Activated T-helper 1 cell treated with anti-CD3 and anti-CD28 coated beads, Interleukin-2, amount 50 U/mL, for 16 hours (primary cell): ENCODE measurements at places on chromosomes 7 and 10.

GRCh38 chr10:119755446-119755845 lies 29.6 kb downstream of the INPP5F start:
- DNase-seq, result no peak

GRCh38 chr7:73879977-73880681 lies 19.2 kb downstream of the TMEM270 start:
- DNase-seq, result no peak

GRCh38 chr10:72344932-72345331 lies 9.8 kb downstream of the DNAJB12 start:
- no peak for DNase-seq

DNA sequence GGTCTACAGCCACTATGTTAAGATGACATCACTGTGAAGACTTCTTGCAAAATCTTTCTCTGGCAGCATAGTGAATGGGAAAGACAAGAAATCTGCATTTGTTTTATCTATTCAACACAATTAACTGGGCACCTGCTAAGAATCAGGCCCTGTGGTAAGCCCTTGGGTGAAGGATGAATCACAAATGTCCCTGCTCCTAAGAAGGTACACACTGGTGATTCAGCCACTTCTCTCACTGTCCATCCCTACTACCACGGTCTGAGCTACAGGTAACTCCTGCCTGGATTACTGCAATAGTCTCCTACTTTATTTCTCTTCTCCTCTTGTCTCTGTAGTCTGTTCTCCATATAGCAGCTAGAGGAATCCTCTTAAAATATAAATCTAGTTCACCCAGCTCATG lies 116.1 kb downstream of the HIBADH start:
- DNase-seq, result no peak

- DNase-seq, result no peak
These were observed 5.2 kb downstream of the DUSP5 start for GRCh38 chr10:110502851-110503301.

DNA sequence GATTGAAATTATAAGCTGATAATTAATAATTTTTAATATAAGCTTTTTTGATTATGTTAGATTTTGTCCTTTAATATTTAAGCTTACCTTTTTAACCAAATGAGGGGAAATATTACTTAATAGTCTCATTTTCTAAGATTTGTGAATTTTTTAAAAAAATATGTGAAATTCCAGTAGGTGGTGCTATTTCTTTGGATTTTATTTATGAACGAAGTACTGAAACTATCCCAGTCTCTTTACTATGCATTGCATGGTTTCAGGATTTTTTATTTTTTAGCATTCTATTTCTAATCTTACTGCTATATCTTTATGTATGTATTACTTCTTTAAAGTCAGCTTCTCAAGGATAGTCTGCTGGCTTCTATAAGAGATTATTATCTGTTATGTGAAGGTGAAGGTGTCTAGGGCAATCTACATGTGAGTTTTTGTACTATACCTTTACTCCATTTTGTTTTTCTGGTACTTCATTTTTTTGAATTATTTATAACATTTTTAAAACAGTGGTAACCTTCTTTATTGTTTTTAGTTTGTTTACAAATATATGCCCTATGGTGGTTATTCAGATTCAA lies 78.3 kb downstream of the ATRNL1 start:
- DNase-seq, result no peak

GRCh38 chr10:3882855-3883254 lies 97.8 kb upstream of the KLF6 start:
- DNase-seq, result no peak

- DNase-seq, result no peak
These were observed 39.8 kb downstream of the THSD7A start for GRCh38 chr7:11792166-11792565.

- DNase-seq, result no peak
These were observed 4.9 kb downstream of the GCK start for GRCh38 chr7:44184206-44184872.

DNA sequence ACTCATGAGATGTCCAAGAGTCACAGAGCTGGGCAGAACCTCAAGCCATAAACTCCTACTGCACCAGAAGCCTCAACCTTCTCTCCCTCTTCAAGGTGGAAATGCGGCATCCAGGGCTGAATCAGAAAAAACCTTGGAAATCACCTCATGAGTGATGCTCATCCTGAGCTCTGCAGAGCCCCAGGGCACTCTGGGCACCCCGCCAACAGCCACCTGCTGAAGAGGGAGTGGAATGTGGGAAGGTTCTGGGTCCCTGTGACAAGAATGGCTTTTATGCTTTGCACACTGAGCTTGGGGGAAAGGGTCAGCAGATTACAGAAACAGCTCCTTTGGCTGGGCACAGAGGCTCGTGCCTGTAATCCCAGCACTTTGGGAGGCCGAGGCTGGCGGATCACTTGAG lies 18.8 kb downstream of the NUDT1 start:
- DNase-seq, result no peak

DNA sequence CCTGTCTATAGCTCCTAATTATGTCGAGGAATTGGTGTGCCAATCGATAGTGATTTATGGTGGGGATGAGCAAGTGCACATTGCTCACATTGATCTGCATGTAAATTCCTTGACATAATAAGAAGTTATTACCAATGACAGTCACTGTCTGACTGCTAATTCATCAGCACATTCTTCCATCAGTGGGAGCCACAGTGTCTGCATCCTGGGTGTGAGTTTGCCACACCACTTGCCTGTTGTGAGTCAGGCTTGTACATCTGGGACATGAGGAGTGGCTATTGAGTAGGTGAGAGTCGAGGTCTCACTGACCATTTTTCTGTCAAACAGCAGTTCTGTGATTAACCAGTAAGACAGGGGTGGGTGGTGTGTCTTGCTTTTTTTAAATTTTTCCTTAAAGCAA lies 263.4 kb downstream of the LRMDA start:
- no peak for DNase-seq

- no peak for DNase-seq
These were observed 7.4 kb upstream of the PWWP2B start for GRCh38 chr10:132389433-132390169.

- no peak for DNase-seq
These were observed 116.4 kb upstream of the NOBOX start for GRCh38 chr7:144519925-144520324.

DNA sequence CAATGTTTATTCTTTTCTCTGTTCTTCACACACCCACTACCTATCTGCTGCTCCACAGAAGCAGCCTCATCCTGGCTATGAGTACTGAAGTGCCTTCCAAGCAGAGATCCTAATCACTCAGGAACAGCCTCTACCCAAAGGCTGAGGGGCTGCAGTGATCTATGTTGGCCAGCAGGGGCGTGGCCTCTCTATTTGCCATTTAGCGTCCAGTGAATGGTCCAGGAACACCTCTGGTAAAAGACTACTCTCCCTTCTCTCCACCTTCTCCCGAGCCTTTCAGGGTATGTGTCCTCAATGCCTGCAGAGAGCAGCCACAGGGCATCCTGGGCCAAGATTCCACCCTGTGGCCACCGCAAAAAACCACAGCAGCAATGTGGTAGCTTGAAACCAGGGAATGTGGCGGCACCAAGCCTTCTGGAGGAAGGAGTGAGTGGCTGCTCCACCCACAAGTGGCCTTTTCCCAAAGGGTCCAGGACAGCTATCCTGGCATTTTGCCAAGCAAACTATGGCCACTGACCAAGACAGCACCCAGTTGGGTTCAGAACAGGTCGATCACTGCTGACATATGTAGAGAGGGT lies 70.9 kb downstream of the SYPL1 start:
- DNase-seq, result no peak

DNA sequence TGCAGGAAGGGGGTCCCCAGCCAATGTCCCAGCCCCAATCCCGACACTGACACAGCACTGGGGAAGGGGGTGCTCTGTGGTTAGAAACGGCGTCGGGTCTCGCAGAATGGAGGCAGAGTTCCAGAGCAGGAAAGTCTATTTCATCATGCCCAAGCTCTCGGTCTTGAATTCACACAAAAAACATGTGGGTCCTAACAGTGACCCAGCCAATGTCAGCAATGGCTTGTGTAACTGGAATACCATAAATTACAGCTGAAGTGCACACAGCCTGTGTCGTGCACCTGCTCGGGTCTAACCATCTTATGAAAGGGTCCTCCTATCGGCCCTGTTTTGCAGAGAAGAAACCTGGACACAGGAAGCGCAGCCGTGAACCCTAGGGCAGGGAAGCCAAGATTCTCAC lies 324.1 kb downstream of the ADARB2 start:
- DNase-seq, result no peak

GRCh38 chr10:131689016-131689415 lies 211.8 kb upstream of the PPP2R2D start:
- DNase-seq, result no peak

- DNase-seq, result no peak
These were observed 37.6 kb downstream of the SGMS1 start for GRCh38 chr10:50585921-50586739.

DNA sequence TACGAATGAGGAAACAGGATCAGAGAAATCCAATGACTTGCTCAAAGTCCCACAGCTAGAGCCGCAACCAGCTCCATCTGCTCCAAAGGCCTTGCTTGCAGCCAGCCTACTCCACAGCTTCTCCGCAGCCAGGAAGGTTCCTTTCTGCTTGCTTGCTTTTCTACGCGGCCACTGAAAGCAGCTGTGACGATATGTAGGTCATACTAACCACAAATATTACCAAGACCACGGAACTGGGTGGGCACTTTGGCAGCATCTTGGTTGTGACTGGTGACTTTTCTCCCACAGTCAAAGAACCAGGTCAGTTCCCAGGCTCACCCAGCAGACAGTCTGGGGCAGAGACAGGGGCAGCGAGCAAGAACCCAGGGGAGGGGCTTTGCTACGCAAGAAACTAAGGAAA lies 86.4 kb downstream of the FAM53B start:
- no peak for DNase-seq

- no peak for DNase-seq
These were observed 8.9 kb downstream of the MSS51 start for GRCh38 chr10:73424478-73424877.

GRCh38 chr10:127888521-127889312 lies 4.0 kb downstream of the CLRN3 start:
- DNase-seq, result no peak

DNA sequence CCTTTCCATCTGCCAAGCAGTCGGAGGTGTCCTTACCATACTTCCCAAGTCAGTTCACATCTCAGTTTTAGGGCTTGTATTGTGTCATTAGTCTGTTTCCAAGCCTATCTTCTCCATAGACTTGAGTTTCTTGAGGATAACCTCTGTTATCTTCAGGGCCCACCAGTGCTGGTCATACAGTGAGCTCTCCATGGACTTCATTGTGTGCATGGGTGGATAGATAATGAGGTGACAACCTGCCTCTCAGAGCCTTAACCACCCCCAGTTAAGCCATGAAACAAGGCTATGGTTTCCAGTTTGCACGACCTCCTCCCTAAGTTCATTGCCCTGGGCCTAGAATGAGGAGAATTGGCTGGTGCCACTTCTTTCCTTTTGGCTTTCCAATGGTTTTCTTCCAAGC lies 38.5 kb upstream of the WAC start:
- no peak for DNase-seq

GRCh38 chr10:31261511-31262311 lies 57.3 kb upstream of the ZEB1 start:
- DNase-seq, result no peak

DNA sequence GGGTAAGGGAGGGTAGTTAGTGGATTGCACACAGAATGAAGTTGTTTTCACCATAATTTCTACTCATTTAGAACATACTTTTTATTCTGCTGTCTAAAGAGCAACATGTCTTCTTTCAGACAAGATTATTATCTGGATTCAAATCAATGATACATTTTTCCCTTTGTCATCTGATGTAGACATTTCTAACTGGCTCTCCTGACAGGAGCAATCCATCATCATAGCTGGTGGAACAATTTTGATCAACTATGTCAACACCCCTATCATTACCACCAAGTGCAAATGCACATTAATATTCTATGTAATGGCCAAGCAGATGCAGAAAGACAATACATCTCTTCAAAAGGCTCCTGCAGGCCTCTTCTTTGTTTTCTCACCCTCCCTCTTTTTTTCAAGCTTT lies 672.9 kb upstream of the LRRTM3 start:
- DNase-seq, result no peak

GRCh38 chr10:122571892-122572291 lies 11.3 kb downstream of the DMBT1 start:
- DNase-seq, result no peak

- no peak for DNase-seq
These were observed 26.8 kb downstream of the WNT2 start for GRCh38 chr7:117296066-117296465.

DNA sequence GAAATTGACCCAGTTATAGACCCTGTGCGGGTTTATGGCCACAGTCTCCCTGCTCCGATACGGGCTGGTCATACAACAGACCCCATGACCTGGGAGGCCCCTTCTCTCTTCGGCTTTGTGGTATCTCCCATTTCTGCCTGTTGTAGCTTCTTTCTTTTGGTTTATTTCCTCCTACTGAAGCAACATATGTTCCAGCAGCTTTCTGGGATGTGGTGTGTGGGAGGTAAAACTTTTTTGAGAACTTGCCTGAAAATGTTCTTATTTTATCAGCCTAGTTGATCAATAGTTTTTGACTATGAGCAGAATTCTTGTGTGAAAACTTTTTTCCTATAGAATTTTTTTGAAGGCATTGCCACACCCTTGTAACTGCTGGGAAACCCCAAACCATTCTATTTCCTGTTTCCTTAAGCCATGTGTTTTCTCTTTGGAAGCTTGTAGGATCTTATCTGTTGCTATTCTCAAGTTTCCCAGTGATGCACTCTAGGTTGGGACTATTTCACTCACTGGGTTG lies 80.0 kb downstream of the DAGLB start:
- no peak for DNase-seq

GRCh38 chr10:33746836-33747268 lies 412.4 kb upstream of the NRP1 start:
- no peak for DNase-seq

GRCh38 chr10:18737236-18737635 lies 78.0 kb downstream of the ARL5B start:
- DNase-seq, result no peak

DNA sequence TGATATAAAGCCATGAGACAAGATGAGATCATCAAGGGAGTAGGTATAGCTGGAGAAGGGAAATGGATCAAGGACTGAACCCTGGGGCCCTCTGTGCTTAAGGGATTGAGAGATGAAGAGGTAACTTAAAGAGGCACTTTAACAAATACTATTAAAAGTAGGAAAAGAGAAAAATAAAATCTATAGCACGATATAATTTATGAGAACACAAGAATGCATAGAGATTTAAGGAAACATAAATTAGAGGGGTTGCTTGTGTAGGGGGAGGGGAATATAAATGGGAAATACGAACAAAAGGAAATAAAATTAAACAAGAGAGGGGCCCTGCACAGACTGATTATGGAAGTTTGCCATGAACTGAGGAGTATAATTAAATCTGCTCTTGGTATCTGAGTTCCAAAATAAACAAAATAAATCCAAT lies 15.6 kb upstream of the LRRC17 start:
- no peak for DNase-seq

DNA sequence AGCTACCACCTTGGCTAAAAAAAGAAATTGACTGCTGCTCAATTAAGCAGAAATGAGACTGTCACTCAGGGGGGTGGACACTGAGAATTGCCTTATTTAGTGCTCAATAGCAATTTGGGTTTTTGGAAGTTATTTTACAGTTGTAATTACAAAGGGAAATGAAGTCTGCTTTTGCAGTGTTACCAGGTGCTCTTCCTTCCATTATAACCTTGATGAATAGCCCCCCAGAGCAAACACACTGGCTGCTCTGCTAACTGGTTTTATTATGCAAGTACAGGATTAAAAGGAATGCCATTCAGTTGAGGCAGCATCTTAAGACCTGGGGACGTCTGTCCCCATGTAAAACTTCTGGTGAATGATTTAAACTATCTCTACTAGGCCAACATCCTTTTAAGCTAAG lies 191.0 kb downstream of the EVX1 start:
- DNase-seq, result no peak

GRCh38 chr10:1290071-1290471 lies 233.9 kb downstream of the WDR37 start:
- DNase-seq, result no peak

GRCh38 chr7:68107261-68107660 lies 1110.6 kb downstream of the TYW1 start:
- no peak for DNase-seq
